ENCODE measurements at places on chromosomes 5 and 9. TPM values are rescaled to one million over a fixed set of nuclear protein-coding genes. Genes with fewer than 3 reads are reported as not detected.

Gene GFI1B
- total RNA-seq, result not detected

Gene MELK
- total RNA-seq, result 0.77 TPM

Gene MSMP
- total RNA-seq, result not detected

Gene BTNL9
- 407 TPM for total RNA-seq

Gene PCDHB12
- 3.3 TPM for total RNA-seq

Gene LSM11
- total RNA-seq, result 2.1 TPM
